ENCODE measurements at places on chromosomes 6 and 20.

DNA sequence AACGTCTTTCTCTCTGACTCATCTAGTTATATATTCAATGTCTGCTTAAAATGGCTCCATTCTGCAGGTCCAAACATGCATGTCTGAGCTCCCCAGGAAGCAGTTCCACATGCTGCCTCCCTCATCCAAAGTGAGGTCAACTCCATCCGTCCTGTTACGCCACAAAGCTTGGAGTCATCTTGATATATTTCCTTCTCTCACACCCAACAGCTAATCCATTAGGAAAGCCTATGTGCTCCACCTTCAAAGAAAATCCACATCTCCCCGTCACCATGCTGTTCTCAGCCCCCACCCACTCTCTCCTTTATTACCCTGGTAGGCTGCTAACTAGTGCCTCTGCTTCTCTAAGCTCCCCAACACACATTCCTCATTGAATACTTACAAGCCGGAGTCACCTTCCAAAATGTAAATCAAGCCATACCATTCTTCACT is 130.2 kb upstream of the SYNDIG1 start:
- no peak for DNase-seq

GRCh38 chr6:143536461-143536865 is 24.9 kb upstream of the FUCA2 start:
- no peak for DNase-seq

DNA sequence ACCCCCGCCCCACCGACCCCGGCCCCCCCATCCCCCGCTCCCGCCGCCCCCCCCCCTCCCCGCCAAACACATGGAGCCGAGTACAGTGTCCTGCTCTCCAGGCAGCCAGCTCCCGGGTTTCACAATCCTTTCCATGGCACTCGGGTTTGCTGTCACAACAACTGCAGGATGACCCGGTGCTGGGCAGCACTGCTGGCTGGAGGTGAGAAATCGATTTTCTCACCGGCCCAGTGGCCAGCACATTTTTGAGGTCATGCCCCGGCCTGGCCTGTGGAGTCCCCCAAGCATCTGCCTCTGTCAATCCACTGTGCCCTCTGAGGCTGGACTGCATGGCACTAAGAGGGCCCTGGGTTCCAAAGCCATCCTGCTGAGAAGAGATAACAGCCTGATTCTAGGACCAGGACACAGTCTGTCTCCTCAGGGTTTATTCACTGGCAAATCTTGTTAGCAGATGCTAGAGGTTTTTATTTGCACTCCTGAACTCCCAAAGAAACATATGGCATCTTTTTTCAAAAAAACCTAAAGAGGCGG is 129.5 kb downstream of the NFATC2 start:
- no peak for DNase-seq

- DNase-seq: no peak
Observed at GRCh38 chr6:140653972-140654371, 1279.5 kb upstream of the CITED2 start.

DNA sequence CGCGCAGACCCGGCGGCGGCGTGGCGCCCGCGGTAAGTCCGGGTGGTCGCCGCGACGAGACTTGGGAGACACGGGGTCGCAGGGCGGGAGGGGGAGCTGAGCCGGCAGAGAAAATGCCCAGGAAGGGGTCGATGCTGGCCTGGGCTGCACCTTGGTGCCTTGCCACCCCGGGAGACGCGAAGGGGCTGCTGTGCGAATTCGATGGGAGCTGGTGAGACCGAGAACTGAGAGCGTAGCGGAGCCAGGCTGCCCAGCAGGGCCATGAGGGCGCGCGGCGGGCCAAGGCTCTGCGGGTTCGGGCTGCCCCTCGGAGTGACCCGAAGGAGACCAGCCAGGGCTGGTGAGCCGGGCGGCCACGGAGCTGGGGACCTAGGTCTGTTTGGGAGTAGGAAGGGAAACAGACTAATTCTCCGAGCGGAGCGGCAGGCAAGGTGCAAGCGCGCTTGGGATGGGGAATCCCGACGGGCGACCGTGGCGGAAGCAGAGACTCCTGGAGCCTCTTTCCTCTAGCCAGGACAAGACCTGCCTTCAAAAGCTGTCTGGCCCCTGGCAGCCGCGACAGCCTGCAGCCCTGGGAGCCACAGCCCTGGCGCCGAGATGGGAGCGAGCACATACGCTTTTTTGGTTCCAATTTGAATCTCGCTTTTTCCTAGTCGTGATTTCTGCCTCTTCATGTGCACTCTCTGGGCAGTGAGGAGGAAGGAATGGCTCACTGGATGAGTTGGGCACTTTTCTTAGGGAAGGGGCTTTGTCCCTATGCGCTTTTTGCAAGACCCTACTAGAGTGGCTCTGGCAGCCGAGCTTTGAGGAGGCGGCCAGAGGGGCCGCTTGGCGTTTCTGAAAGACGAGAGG is 691 bp downstream of the SYNDIG1 start:
- peak; percentile 66 for DNase-seq

DNA sequence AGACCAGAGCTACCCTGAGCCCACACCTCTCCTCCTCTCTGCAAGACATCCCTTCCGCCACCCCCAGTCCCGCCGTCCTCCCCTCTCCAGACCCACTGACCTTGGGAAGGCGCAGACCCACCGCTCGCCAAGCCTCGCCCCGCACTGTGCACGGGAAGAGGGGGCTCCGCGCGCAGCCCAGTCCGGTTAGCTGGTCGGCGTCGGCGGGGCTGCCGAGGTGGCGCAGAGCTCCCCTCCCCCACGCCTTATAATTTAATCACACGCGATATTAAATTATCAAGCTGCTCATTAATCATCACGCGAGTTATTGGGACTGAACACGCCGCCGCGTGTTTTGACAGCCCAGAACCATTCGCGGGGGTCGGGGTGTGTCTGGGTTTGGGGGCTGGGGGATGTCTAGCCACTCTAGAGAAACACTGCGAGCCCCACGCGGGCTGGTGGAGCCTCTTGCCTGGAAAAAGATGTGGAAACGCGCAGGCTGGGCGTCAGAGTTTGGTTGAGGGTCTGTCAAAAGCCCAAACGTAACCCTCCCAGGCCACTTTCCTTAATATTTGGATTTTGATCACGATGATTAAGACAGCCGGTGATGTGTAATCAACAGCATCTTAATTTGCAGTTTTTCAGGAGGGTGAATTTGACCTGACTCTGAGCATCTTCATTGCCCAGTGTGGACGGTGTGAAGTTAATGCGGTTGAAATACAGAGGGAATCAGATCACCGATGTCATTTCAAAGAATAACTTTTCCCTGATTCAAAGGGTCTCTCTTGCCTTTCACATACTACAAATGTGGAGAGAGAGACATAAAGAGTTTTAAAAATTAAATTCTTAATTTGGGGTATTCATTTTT is at the start of gene LINC00237:
TSS of gene LINC00237 (minus strand) at position 188 of the 847 bp plus-strand sequence.
- no peak for DNase-seq

DNA sequence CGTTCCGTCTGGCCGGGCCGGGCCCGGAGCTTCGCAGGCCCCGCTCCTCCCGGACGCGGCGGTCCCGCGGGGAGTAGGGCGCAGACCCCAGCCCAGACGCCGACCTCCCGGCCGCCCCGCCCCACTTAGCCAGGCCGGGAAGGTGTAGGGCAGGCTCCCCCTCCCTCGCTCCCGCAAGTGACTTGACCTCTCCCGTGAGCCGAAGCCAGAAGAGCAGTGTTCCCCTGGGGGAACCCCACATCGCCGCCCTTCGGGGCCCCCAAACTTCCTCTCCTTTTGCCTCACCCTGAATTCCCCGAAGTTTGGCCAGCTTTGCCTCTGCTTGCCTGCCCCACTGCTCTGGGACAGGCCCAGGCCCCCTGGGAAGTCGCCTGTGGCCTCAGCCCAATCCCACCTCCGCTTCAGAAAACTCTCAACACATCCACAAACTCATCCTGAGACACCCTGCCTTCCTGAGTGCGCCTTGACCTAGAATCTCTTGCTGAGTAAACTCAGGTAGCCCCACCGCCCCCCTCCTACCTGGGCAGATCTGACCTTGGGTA is 524 bp upstream of the NOL4L start:
- DNase-seq: no peak

DNA sequence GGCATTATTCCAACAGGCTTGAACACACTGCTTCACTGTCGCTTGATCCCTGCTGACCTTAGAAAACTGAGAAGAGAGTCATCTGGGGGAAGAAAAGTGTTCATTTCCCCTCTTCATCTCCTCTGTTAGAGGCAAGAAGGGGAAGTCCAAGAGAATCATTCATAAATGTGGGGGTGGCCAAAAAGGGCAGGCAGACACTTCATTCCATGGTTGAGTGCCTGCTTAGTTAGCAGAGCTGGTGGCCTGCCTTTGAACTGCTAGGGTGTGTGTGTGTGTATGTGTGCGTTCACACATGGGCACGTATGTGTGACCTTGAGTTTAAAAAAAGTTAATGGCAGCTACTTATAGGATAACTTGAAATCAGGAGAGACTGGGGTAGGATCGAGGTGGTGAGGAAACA is 39.4 kb upstream of the RFPL4B start:
- no peak for DNase-seq

DNA sequence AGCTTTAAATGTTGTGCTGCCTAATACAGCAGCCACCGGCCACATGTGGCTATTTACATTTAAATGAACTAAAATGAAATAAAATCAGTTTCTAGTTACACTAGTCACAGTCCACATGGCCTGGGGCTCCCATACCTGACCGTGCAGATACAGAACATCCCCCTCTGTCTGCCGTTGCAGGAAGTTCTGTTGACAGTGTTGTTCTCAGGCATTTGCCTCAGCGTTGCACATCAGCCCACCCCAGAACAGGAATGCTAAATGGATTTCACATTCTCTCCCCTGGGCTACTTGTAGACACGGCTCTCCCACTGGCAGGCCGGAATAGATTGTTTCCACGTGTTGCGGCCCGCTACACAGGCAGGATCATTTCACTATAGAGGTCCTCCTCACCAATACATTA is 26.3 kb downstream of the JAG1 start:
- no peak for DNase-seq

- no peak for DNase-seq
Observed at GRCh38 chr20:57867181-57867803, 157.5 kb upstream of the PMEPA1 start.

DNA sequence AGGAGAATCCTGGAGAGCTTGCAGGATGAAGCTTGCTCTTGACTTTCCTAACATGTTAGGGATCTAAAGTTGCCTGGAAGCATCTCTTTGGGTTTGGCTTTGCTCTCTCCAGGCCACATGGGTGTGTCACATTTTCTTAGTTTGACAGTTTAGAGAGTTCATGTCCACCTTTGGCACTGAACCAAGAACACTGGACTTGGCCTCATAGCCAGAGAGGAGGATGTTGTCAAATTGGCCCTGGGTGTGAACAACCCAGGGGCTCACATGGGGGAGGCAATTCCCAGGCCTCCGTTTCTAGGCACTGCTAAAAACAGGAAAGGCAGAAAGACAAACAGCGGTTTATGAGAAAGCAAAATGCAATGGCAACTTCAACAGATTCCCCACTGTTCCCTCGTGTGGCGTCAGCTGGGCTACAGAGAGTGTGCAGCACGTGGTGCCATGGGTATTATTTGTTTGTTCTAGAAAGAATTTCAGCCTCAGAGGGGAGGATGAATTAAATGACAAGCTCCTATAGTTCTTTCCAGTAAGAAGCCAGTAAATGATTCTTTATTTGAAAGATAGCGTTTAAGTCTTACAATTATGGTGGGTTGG is 93.9 kb downstream of the CLIC5 start:
- no peak for DNase-seq

GRCh38 chr20:18523066-18523465 is 15.3 kb downstream of the SEC23B start:
- no peak for DNase-seq

GRCh38 chr20:45336530-45337366 is 11.5 kb downstream of the SDC4 start:
- no peak for DNase-seq

DNA sequence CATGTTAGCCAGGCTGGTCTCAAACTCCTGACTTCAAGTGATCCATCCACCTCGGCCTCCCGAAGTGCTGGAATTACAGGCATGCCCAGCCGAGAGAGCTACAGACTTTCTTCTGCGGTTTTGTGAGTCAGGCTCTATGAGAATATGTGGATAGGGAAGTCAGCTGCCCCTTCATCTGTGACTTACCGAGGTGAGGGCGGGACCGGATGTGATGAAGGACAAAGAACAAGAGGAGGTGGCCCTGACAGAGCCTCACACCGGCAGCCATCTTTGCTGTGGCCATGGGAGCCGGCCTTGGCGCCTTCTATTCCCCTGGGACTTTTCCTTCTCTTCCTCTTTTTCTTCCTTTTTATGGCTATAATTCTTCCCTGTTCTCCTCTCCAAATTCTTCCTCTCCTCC is 67.0 kb downstream of the IYD start:
- DNase-seq: no peak

DNA sequence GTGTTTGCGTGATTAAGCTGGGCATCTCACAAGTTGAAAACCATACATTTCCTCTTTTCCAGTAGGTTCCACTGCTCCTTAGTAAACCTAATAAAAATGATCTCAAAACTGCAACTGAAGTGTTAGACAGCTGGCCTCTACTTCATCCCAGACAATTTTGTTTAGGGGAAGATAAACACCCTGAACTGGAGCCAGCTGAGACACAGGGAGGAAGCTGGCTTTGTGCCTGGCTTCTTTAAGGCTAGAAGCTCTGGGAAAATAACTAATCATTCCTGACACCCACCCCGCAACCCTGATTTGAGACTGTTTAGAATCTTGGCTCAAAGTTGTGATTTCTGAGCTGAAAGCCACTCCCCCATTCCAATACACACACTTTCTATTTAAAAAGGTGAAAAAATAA is 11.6 kb downstream of the PTPRT start:
- DNase-seq: no peak

DNA sequence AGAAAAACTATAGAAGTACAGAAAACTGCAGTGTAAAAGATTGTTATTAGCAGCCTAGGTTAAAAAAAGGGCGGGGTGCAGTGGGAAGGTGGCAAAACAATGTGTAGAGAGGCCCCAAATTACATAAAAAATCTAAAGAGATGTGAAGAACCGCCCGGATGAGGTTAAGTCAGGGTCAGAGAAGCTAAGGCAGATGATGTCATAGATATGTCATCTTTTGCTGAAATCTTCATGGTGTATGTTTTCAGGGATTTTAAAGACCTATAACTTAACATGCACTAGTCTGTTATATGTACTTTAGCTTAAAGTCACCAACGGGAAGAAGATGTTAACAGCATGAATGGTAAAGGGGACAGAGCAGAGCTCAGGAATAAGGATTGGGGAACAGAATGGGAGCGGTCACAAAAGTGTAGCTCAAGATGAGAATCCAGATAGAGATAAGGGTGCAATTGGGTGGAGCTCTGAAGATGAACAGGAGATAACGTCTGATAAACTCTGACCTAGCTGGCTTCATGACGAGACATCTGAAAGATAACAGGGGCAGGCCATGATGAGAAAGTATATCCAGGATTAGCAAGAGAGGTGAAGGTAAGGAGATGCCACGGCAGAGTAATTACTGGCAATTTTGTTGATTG is 83.4 kb downstream of the TFAP2A start:
- no peak for DNase-seq

DNA sequence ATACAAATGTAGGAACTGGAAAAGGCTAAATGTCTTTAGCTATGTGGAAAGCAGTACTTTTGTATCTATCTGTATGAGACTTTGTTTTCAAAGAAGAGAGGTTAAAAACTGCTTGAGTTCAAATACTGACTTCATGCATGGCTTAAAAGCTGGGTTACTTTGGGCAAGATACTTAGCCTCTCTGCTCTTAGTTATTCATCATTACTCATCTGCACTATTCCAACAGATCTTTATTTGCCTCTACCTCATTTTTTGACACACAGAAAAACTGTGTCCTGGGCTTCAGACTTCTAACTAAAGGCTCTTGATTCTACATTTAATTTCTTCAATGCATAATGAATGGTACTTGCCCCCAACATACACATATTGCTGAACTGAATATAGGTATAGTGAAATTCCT is 114.8 kb downstream of the DST start:
- DNase-seq: no peak

GRCh38 chr20:8735674-8736073 is 333.2 kb upstream of the PLCB4 start:
- no peak for DNase-seq

GRCh38 chr6:89799756-89800155 is 19.8 kb downstream of the MDN1 start:
- DNase-seq: no peak
